ENCODE measurements at places on chromosomes 2 and 18.
A peak's percentile ranks its signal among the peaks of the same experiment; 100 is the strongest.

- no peak for DNase-seq
Measured at GRCh38 chr2:134141598-134142340, 112.1 kb upstream of the MGAT5 start.

DNA sequence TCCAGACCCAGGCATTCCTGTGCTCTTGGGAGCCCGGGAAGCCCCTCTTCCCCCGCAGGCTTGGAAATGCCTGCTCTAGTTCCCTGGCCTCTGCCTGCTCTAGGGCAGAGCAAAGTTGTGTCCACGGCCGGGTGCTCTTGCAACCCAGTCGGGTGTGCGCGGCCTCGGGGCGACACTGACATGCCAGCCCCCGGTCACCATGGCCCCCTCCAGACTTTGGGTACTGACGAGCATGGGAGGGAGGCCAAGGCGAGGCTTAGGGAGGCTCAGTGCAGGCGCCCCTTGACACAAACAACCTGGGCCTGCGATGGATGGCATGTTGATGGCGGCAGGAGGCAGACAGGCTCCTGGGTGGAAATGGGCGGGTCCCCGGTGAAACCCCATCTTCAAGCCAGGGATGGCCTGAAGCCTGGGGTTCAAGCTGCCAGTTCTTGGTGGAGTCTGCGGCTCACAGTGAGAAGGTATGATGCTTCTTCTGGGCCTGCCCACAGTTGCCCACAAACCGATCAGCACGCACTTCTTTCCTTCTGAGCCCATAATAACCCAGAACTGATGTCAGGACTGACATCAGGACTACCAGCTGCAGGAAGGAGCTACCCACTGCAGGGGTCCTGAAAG lies 689.9 kb downstream of the DSC3 start:
- no peak for DNase-seq

GRCh38 chr18:50877545-50878265 lies 1.2 kb upstream of the ME2 start:
- no peak for DNase-seq

DNA sequence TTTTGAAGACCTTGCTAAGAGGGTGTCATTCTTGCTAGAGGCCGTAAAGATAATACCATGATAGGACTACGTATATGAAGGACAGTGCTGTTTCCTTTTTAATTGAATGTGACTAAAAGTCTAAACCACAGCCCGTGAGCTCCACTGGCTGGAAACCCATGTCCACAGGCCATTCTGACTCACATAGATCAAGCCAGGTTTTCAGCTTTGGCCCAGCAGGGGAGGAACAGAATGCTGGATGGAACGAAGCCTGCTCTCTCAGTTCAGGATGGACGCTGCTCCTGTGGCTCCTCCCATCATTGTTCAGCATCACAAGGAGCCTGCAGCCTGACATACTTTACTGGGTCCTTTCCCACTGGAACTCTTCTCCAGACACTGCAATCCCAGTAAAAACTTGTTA lies 47.6 kb downstream of the ALPK2 start:
- peak; percentile 79 for DNase-seq

DNA sequence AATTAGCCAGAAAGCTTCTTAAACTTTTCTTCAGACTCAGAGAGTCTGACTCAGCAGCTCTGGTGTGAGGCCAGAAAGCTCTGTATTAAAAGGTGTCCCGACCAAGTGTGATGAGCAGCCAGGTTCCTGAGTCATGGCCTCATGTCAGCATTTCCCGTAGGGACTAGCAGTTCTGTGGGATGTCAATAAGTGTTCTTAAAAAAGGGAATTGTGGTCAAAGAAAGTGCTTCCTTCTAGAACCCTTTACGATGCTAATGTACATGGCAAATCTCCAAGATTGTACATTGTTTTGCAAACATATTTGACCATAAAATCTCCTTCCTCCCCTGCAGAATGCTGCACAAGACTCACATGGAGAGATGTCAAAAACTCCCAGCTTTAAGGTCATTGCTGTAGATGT lies 80.1 kb downstream of the PLA2R1 start:
- peak; percentile 85 for DNase-seq

Measured in fibroblast of pulmonary artery (primary cell).